ENCODE measurements at places on chromosomes 1 and 21.
A peak's percentile ranks its signal among the peaks of the same experiment; 100 is the strongest.

- DNase-seq, result peak; percentile 3
Observed at GRCh38 chr1:218351391-218352074, 6.4 kb downstream of the TGFB2 start.

GRCh38 chr1:1331068-1331965, at the start of gene TAS1R3:
TSS of gene TAS1R3 (plus strand) at chr1:1331280. CDS start at chr1:1331346, 66 bp downstream.
- no peak for DNase-seq

DNA sequence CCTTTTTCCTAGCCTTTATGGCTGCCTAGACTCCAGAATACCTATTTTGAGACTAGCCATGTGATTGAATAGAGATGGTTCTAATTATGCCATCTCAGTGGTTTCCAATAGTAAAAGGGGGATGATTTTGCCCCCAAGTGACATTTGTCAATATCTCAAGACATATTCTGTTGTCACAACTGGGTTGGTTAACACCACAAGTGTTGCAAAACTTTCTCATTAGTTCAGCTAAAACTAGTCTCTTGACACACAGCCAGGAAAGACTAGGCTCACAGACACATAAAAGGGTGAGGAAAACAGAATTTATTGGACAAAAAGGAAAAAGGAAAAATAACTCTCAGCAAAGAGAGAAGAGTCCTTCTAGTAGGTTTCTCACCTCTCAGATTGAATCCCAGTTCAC, 39.9 kb upstream of the GBP5 start:
- no peak for DNase-seq

- DNase-seq, result no peak
Observed at GRCh38 chr1:226038661-226039060, 23.9 kb upstream of the H3-3A start.

- no peak for DNase-seq
Observed at GRCh38 chr21:35342440-35342839, 293.3 kb upstream of the RUNX1 start.

GRCh38 chr1:206595581-206596318, 16.5 kb downstream of the EIF2D start:
- DNase-seq, result no peak

Data from CD4-positive, alpha-beta T cell treated with Interleukin-4 for 4 hours (primary cell).